ENCODE measurements at places on chromosomes 2 and 18.
A peak's percentile ranks its signal among the peaks of the same experiment; 100 is the strongest.

DNA sequence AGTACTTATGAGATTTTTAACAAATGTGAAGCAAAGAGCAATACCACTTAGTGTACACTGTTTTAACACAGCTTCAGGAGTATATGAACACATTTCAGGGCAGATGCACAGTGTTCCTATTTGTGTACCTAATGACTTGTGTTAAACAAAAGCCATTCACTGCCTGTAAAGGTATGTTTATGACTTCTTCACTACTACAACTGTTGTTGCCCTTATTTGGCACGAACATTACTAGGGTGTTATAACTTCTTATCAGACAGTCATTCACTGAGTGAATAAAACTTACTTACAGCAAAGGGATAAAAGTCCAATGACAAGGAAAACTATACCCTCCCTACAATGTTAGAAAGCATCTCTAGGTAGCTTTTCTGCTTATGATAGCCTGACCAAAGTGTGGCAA is 85.4 kb upstream of the CAVIN2 start:
- DNase-seq: no peak

GRCh38 chr2:17538022-17538843 is 2.3 kb upstream of the VSNL1 start:
- DNase-seq: peak; percentile 54

- no peak for DNase-seq
These were observed 118.0 kb downstream of the TRIM43 start for GRCh38 chr2:95709831-95710230.

GRCh38 chr2:19255481-19255880 is 102.9 kb downstream of the OSR1 start:
- no peak for DNase-seq

DNA sequence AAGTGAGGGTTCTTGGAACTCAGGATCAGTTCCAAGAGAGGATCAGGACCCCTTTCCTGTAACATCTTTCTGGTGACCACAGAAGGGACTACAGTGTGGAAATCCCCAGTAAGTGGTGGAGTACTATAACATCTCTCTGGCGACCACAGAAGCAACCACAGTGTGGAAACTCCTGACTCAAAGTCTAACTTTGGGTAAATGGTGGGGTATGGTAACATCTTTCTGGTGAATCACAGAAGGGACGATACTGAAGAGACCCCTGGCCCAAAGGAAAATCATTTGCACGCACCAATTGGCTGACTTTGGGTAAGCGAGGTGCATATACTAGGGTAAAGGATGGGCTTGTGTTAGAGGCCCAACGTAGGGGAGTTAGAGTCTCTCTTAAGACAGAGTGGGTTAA is 56.3 kb upstream of the GULP1 start:
- no peak for DNase-seq

DNA sequence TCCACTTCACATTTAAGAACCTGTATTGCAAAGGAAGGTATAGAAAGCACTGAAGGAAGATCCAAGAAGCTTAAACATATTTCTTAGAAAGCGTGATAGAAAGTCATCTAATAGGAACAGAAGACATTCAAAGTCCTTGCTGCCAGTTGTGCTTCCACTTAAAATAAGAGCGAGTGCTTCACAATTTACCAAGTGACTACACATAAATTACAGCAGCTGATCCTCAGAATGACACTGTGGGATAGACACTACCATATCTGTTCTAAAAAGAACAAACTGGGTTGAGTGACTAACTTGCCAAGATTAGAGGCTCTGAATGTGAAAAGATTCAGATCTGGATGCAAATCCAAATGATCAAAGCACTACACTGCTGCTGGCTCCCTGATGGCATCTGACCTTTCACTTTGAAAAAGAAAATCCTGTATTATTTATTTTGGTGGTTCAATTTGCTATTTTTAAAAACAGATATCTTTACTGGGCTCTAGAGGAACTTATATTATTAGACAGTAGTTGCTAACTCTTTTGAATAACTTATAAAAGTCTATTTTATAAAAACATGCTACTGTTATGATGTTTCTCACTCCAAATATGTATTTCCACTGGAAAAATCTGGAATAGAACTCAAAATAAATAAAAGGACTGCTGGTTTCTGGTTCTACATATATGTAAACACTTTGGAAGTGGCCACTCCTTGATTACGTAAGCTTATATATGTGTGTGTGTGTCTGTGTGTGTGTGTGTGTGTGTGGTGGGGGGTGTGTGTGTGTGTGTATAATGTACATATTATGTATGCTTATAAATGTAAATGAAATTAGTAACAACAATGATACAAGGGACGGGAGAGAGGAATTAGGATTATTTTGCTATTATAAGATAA is 57.4 kb downstream of the KIDINS220 start:
- no peak for DNase-seq

GRCh38 chr18:8959551-8960135 is 142.9 kb upstream of the NDUFV2 start:
- no peak for DNase-seq

GRCh38 chr2:137238065-137238464 is 472.7 kb downstream of the THSD7B start:
- no peak for DNase-seq

DNA sequence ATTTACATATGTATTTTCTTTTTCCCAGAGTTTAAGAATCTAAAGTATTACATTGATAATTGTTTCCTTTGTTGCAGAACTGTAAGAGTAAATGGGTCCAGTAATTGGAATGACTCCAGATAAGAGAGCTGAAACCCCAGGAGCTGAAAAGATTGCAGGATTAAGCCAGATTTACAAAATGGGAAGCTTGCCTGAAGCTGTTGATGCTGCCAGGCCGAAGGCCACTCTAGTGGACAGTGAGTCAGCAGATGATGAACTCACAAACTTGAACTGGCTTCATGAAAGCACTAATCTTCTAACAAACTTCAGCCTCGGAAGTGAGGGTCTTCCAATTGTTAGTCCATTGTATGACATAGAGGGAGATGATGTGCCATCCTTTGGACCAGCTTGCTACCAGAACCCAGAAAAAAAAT is 183.8 kb upstream of the STON1 start:
- DNase-seq: no peak

GRCh38 chr18:50080316-50080715 is 114.6 kb downstream of the MYO5B start:
- no peak for DNase-seq

DNA sequence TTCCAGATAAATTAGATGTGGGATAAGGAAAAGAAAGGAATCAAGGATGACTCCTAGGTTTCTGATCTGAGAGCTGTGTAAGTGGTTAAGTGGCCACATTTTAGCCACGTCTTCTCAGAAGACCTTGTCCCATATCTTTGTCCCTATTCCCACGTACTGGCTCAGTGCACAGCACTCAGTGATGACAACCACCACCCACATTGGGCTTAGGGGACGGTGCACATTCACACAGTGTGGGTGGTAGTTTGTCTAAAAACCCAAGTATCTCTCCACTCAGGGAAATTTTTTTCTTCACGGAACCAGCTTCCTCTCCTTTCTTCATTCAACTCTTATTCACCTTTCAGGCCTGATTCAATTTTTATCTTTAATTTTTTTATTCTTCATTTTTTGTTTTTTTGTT is 30.6 kb upstream of the GCC2 start:
- DNase-seq: no peak

- no peak for DNase-seq
These were observed 8.2 kb downstream of the SLC35F6 start for GRCh38 chr2:26772064-26773001.

DNA sequence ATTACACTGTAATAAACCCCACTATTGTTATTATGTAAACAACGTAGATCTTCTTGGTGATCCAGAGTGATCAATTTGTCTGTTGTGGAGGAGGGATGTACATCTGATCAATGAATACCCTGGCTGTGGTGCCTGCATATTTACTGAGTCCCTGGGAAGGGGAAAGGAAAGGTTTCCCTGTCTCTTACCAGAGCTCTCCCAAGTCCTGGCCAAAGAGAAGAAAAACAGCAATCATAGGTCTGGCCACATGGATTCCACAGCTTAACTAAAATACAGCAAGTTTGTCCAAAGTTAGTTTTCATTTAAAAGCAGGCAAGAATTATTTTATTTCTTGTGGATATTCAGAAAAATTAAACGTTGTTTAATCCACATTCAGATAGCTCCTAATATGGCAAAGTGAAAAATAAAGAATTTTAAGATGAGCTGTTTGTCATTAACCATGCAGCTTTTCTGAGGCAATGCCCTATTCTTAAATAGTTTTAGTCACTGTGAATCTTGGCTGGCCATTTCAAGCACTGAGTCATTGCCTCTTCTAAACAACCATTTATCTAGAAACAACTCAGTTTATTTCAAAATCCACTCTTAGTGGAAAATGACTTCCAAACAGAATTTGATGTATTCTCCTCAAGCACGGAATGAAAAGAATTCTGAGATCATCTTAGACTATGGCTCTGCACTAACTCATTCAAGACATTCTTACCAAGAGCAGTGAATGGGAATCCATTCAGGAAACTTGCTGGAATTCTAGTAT is 1004.4 kb upstream of the CDH2 start:
- no peak for DNase-seq

- DNase-seq: no peak
These were observed 59.4 kb downstream of the RNF152 start for GRCh38 chr18:61833387-61833786.

- DNase-seq: no peak
These were observed 52.2 kb downstream of the NRP2 start for GRCh38 chr2:205734436-205735037.

DNA sequence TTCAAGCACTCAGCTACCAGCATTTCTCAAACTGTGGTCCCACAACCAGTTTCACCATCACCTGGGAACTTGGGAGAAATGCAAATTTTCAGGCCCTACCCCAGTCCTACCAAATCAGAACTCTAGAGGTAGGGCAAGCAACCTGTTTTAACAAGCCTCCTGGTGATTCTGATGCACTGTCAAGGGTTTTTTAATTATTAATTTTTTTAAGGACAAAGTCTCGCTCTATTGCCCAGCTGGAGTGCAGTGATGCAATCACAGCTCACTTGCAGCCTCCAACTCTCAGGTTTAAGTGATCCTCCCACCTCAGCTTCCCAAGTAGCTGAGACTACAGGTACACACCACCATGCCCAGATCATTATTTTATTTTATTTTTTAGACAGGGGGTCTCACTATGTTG is 7.8 kb downstream of the ACMSD start:
- DNase-seq: no peak

DNA sequence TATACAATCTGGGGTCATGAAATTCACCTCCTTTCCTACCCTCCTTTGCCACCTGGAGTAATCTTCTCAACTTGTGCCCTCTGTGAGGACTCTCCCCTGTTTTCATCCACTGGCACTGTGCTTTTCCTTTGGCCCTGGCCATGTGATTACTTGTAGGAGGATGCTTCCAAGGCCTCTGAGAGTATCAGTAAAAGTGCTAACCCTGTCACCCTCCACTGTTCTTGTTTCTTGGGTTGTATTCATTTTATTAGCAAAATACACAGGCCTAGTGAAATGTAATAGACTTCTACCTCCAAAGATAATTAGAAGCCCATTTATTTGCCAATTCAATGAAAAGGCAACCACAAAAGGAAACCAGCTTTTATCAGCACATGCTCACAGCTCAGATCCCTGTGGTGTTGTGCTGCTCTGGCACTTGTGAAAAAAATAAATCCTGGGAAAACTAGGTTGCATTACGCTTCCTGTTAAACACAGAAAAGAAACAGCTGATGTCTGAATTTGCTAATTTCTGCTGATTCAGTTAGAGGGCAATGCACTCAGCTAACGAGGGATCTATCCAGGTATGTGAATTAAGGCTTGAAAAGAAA is 357.5 kb upstream of the ETAA1 start:
- DNase-seq: peak; percentile 19

- no peak for DNase-seq
These were observed 66.1 kb upstream of the DTNA start for GRCh38 chr18:34643989-34644388.

- no peak for DNase-seq
These were observed 189.5 kb downstream of the CTIF start for GRCh38 chr18:48728204-48728833.

- no peak for DNase-seq
These were observed 103.5 kb downstream of the NYAP2 start for GRCh38 chr2:225502971-225503370.

- no peak for DNase-seq
These were observed 679 bp downstream of the PTMA start for GRCh38 chr2:231708773-231709635.

- DNase-seq: no peak
These were observed 492.8 kb upstream of the FSIP2 start for GRCh38 chr2:185245806-185246205.

Data from NCI-H748 treated with DMSO at 0.1 percent for 48 hours (cell line).